ENCODE measurements at places on chromosomes 1 and 21.

DNA sequence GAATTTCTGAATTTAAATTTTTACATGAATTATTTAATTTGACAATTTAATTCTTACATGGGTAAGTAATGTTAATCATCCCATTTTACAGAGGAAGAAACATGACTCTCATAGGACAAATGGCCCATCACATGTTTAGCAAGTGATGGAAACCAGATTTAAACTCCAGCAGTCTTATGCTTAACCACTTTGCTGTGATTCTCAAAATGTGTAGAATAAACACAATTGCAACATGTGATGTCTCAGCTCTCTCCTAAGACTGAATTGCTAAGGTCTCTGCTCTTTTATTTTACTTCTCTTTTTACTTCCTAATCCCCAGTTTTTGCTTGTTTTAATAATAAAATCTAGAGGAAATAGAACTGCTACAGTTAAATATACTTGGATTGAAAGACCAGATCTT, 42.8 kb downstream of the HS2ST1 start:
- DNase-seq = no peak

GRCh38 chr1:78005448-78005722, 646 bp downstream of the DNAJB4 start:
- no peak for DNase-seq

- no peak for DNase-seq
Observed at GRCh38 chr1:1039145-1039910, 19.4 kb downstream of the AGRN start.

GRCh38 chr1:22530715-22531114, 32.6 kb upstream of the EPHA8 start:
- no peak for DNase-seq

GRCh38 chr1:24103879-24104278, 8.1 kb downstream of the MYOM3 start:
- DNase-seq = no peak

GRCh38 chr1:205766038-205766437, 9.2 kb downstream of the RAB29 start:
- peak; percentile 62 for DNase-seq

GRCh38 chr21:24096651-24097050, 1510.6 kb downstream of the MRPL39 start:
- DNase-seq = no peak

- peak; percentile 17 for DNase-seq
Observed at GRCh38 chr1:24501371-24502064, 1.1 kb upstream of the RCAN3 start.

Data from fibroblast of upper back skin (primary cell).